ENCODE measurements at places on chromosomes 2 and 18. TPM values are rescaled to one million over a fixed set of nuclear protein-coding genes. Genes with fewer than 3 reads are reported as not detected.

Gene POTEI
- not detected for total RNA-seq

- DNase-seq = no peak
Observed at GRCh38 chr2:232377319-232377718, 1.2 kb upstream of the ALPP start.

Gene HRH4
- total RNA-seq = 0.10 TPM

GRCh38 chr2:78967294-78967693 lies 58.2 kb upstream of the REG3G start:
- DNase-seq = no peak

Gene TEX44
- not detected for total RNA-seq

DNA sequence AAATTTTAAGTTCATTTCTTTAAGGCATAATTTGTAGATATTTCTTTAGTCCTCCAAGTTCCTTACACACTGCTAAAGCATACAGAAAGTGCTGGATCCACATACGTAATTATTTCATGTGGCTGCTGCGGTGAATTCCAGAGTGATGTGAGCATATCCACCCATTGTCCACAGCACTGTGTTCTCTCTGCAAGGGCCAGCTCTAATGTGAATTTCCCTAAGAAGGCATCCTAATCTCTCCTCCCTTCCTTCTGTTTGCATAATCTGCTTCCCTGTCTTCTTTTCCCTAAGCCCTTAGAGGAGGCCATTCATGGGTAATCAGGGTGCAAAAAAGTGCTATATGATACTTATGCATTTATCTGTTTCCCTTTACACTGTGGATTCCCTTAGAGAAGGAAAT lies 57.2 kb downstream of the COBLL1 start:
- no peak for DNase-seq

DNA sequence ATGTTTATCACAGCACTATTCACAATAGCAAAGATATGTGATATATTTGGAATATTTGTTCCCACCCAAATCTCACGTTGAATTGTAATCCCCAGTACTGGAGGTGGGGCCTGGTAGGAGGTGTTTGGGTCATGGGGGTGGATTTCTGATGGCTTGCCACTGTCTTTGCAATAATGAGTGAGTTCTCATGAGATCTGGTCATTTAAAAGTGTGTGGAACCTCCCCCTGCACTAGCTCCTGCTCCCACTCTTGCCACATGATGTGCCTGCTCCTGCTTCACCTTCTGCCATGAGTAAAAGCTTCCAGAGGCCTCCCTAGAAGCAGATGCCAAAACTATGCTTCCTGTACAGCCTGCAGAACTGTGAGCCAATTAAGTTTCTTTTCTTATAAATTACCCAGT lies 72.2 kb upstream of the DYNC1I2 start:
- no peak for DNase-seq

Gene EVX2
- not detected for total RNA-seq

DNA sequence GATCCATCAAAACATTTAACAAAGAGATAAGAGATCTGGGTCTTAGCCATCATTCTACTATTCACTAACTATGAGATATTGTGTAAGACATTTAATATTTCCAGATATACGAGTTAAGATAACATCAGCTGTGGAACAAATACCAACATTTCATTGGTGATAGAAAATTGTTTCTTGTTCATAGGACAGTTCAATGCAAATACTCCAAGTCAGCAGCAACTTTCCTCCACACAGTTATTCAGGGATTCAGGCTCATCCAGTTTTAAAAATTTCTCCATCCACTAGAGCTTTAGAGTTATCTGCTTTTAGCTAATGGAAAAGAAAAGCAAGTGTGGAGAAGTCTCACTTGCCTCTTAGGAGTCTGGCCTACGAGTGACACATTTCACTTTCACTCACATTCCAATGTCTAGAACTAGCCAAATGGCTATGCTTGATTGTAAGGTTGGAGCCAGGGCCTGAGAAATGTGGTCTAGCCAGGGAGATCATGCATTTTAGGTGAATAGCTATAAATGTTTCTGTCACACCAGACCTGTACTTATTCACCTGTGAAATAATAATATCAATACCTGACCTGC lies 119.3 kb upstream of the MAPRE2 start:
- DNase-seq = no peak

DNA sequence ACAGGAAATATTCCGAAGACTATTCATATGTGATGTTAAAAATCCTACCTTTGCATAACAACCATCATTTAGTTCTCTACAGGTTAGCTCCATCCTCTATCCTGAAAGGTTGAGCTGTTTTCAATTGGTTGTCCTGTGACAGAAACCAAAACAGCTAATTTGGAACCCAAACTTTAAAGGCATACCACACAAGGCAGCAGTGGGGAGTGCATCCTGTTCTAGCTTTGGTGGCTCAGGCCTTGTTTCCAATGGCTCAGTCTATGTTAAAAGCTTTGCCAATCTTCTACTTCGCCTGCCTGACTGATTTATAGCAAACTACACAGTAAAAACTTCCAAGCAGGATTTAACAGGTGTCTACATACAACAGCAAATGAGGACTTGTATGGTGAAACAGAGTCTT lies 3.2 kb downstream of the CD226 start:
- DNase-seq = no peak

Gene SERPINB10
- not detected for total RNA-seq

Gene NBEAL1
- total RNA-seq = 10.3 TPM

- DNase-seq = peak; percentile 66
Observed at GRCh38 chr2:180980943-180981911, 822 bp downstream of the UBE2E3 start.

Gene NEUROD1
- not detected for total RNA-seq

Gene ACKR3
- 23.2 TPM for total RNA-seq

Gene ABCG8
- total RNA-seq = not detected

DNA sequence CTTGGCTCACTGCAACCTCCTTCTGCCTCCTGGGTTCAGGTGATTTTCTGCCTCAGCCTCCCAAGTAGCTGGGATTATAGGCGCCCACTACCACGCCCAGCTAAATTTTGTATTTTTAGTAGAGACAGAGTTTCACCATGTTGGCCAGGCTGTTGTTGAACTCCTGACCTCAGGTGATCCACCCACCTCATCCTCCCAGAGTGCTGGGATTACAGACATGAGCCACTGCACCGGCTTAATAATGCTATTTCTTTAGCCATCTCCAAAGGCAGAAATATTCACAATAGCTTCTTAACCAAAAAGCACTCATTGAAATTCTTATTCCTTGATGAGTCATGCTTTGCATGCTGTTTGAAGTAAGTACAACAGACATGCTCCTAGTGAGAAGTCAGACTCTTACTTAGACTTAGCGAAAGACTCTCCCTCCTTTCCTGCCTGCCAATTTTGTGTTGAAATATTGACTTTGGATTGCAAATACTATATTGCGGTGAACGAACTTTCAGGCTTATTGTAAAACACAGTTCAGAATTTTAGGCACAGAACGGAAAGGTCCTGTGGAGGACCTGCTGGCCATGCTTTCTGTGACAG lies 4.4 kb downstream of the ACTR3 start:
- DNase-seq = no peak

DNA sequence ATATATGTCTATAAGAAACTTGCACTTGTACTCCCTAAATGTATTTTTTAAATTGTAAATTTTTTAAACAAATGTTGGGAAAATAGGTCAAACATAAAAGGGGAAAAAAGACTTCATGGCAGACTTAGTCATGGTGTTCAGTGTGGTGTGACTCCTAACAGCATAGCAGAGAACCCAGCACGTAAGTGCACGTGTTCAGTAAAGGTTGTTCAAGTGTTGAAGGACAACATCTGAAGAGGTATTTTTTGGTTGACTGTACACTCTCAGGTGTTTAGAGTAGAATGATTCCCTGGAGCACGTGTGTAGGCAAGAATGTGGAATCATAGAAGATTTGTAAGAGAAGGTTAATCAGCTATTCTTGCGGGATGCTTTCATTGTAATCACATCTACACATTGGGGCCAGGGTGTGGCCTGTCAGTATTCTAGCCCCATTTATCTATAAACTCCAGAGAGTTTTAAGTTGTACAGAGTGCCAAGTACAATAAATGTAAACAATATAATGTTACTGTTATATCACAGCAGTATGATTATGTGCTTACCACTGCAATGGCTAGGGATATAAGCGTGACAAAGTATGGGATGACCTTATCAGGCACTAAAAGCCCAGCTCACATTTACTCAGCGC lies 106.8 kb downstream of the CRIM1 start:
- DNase-seq = no peak

- DNase-seq = no peak
Observed at GRCh38 chr2:172348555-172349288, 78.7 kb upstream of the ITGA6 start.

DNA sequence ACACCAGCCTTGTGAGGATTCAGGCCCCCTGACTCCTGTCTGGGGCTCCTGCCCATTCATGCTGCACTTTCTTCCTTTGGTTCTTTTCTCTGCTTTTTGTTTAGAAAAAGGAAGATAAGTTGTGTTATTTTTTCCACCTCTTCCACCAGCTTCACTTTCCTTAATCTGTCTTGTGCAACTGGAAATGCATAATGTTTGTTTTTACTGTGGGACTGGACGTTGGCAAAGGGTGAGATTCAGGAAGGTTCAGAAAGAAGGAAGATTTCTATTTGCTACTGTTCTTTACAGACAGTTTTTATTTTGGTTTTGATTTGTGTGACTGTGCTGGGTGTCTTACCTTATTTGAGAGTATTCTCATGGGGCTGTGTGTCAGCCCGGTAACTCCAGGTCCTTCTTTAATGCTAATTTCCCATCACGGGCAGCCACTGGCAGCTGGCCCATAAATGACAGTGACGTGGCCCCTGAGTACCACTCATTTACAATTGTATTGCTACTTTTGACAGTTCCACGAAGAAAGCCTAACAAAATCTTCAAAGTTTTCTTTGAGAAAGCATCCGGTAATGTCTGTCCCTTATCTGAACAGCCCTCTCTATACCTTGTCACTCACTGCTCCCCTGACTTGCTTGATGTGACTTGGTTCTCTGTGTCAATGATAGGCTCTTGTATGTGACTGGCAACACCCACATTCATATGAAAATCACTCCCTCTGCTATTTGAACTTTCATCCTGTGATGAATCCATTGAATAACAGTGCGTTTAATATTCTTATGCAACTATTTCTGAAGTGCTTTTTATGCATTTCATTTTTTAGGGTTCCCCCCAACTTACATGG lies 32.7 kb downstream of the RHBDD1 start:
- DNase-seq = no peak

DNA sequence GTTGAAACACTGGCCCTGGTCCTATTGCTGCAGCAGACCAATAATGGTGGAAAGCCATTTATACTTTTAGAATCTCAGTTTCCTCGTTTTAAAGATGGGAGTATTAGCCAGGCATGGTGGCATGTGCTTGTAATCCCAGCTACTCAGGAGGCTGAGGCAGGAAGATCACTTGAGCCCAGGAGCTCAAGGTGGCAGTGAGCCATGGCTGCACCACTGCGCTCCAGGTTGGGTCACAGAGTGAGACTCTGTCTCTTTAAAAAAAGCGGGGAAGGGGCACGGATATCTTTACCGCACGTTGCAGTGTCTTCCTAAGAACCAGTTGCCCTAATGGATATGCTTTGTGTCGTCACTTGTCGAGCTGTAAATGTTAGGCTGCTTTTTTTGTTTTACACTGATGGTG lies 8.3 kb downstream of the MTCL1 start:
- no peak for DNase-seq

DNA sequence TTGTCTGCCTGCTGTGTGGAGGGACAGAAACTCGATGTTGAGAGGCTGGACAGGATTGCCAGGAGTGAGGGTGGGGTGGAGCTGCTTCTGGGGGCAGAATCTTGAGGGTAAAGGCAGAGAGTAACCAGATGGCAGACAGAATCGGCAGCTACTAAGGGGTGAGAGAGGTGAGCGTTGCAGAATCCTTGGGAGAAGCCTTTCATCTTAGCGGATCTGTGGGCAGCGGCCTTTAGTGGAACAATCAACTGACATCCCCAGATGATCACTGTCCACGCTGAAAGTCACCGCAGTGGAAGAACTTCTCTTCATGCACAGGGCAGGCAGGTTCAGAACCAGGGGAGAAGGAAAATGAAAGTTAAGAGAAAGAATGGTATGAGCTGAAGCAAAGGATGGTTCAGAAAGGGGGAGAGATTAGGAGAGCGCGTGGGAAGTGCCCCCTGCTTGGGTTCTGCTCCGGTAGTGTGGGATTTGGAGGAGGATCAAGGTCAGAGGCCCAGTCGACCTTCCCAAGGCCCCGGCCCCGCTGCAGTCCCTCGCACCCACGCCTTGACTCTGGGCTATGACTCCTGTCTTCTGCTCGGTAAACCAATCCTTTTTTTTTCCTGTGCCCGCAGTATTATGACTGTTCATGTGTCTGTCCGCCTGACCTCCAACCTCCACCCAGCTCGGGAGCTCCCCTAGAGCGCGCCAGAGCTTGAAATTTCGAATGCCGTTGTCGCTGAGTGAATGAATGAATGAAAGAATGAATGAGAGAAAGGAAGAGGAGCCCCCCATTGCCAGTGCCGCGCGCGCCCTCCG lies 584 bp downstream of the BOLA3 start:
- DNase-seq = peak; percentile 30

Gene ALMS1
- total RNA-seq = 7.6 TPM

Gene EFHD1
- 9.6 TPM for total RNA-seq

DNA sequence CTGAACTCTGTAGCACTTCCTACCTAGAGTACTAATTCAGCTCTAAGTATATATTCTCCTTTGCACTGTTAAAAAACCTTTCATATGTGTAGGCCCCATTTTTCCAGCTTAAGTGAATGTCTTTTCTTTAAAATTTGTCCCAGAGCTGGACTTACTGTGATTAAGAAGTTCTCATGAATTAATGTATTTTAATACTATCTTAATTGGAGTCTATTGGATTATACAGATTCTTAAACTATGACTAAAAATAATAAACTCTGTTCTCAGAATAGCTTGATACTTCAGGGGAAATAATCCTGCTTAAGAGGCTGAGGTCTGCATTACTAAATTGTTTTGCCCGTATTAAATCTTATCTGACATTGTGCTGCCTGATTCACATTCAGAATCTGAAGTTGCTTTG lies 223.3 kb downstream of the RIT2 start:
- DNase-seq = no peak

DNA sequence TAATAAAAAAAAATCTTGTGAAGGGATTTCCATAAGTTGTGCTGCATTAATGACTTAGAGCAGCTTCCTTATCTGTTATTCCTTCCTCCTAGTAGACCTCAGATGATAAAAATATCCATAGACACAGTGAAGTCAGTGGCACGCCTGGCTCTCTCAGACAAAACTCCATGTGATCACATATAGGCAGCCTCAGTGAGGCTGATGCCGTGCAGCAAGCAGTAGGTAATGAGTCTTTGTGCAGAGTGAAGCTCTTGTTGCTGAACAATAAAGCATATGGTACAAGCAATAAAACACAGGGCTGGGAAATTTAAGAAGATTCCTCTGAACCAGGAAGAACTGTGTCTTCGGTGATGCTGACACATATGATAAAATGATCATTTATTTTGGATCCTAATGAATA lies 102.7 kb downstream of the CSRNP3 start:
- DNase-seq = no peak

DNA sequence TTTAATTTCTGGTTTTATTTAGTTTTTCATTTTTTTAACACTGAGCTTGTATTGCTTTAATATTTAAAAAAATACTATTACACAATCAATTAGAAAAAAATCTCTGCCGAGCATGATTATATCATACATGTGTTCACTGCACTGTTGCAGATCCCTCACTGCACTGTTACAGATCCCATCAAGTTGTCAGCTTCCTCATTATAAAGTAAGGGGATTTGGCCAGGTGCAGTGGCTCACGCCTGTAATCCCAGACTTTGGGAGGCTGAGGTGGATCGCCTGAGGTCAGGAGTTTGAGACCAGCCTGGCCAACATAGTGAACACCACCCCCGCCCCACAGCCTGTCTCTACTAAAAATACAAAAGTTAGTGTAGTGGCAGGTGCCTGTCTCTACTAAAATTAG lies 33.0 kb upstream of the METTL21A start:
- DNase-seq = no peak

Gene SPR
- 34.0 TPM for total RNA-seq

Data from psoas muscle (tissue), 8 donors.